ENCODE measurements at places on chromosomes 7 and 10.

DNA sequence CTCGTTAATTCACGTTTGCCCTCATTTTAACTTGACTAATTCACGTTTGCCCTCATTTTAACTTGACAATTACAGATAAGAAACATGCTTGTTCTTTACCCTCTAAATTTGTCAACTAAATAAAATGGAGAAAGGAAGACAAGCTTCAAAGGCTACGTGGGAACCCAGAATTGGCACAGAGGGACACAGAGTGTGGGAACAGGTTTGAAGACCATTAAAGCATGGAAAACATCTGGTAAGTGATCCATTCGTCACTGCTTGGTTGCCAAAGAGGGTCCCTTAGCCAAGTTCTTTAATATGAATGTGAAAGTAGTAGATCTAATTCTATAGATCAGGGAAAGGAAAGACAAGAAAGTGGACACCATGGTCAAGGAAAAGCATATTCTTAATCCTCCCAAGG lies 57.2 kb downstream of the ITIH5 start:
- no peak for DNase-seq

DNA sequence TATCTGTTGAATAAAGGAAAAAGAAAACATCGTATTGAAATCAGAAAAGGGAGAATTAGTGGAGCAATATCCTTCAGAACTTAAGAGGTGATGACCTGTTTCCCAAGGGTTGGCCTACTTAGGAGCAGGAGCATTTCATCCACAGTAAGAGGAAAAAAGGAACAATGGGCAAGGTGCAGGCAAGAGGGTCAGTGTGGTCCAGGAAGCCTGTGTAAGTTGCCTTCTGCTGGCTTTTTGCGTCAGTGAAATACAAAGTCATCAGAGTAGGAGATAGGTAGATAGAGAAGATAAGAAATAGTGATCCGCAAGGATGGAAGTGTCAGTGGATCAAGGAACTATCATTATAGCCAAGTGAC lies 5.4 kb upstream of the ANKRD7 start:
- no peak for DNase-seq

DNA sequence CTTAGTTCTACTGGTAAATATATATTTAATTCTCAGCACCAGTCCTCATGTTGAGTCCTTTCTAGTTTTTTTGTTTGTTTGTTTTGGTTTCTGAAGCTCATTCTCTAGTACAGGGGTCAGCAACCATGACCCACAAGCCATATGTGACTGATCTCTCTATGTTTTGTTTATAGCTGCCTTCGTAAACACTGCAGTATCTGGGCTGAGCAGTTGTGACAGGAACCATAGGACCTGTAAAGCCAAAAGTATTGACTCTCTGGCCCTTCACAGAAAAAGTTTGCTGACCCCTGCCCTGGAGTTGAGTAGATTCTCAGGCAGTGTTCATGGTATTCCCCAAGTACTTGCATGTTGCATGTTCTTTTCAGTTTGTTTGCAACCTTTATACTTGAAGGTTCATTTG lies 20.8 kb downstream of the NET1 start:
- no peak for DNase-seq

DNA sequence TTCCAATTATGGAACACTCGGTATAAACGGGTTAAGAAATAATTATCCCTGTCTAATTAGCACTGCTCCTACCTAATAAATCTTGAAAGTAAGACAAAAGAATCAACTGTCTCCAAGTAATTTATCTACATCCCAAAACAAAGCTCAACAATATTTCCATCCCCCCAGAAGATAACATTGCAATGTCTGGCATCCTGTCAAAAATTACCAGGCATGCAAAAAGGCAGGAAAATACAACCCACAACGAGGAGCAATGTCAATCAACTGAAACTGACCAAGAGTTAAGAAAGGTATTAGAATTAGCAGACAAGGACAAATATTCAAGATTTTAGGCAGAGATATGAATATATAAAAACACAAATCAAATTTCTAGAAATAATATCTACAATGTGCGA lies 84.5 kb upstream of the SVIL start:
- DNase-seq, result no peak

GRCh38 chr10:18100669-18101068 lies 39.6 kb upstream of the CACNB2 start:
- peak; percentile 51 for DNase-seq

GRCh38 chr10:71237843-71238623 lies 25.7 kb downstream of the UNC5B start:
- peak; percentile 39 for DNase-seq

- DNase-seq, result no peak
Measured at GRCh38 chr7:1415389-1415990, 43.8 kb downstream of the MICALL2 start.

- no peak for DNase-seq
Measured at GRCh38 chr10:30730306-30730705, 100.8 kb upstream of the LYZL2 start.

- peak; percentile 58 for DNase-seq
Measured at GRCh38 chr7:6640246-6640721, 3.2 kb downstream of the ZNF316 start.

DNA sequence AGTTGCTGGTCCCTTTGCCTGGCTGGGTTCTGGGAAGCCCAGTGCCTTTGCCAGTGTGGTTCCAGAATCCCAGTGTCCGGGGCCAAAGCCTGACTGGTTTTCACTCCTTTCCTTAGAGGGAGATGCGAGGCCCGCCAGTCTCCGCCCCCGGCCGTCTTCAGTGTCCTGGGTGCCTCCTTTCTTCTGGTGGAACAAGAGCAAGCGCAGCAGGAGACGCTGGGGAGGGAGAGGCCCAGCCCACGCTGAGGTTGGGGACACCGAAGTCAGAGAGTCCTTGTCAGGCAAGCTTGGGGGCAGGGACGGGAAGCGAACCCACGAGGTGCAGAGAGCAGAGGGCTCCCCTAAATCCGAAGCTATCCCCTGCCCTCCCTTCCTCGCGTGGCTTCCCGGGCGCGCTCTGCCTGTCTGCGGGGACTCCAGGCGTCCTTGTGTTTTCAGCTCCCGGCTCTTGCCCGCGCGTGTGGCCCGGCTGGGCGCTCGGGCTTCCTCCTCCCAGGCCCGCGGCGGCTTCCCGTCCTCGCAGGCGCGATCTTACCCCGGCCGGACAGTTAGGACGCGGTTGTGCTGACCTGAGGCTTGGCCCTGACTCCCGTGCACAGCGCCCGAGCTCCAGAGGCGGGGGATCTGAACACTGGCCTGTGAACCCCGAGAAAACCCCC lies 60.6 kb upstream of the UBE3C start:
- DNase-seq, result peak; percentile 4

- no peak for DNase-seq
Measured at GRCh38 chr10:48964038-48964437, 24.4 kb upstream of the LRRC18 start.

- DNase-seq, result no peak
Measured at GRCh38 chr10:56633876-56634452, 272.9 kb upstream of the ZWINT start.

DNA sequence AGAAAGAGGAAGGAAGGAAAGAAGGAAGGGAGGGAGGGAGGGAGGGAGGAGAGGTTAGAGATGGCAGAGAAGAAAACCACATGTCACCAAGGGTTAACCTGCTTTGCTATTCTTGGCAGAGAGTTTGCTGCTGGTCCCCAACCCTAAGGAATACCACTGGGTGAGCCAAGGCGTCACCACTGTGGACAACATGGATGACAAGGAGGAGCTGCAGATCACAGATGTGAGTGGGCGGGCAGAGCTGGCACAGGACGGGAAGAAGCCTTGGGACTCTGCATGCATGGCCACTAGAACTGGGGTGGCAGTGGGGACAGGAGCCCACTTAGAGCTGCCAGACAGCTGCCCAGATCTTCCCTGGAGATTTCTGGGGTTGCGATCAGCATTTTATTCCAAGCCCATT lies 17.2 kb upstream of the MYH16 start:
- DNase-seq, result peak; percentile 13

- DNase-seq, result no peak
Measured at GRCh38 chr10:3622845-3623621, 162.0 kb downstream of the KLF6 start.

DNA sequence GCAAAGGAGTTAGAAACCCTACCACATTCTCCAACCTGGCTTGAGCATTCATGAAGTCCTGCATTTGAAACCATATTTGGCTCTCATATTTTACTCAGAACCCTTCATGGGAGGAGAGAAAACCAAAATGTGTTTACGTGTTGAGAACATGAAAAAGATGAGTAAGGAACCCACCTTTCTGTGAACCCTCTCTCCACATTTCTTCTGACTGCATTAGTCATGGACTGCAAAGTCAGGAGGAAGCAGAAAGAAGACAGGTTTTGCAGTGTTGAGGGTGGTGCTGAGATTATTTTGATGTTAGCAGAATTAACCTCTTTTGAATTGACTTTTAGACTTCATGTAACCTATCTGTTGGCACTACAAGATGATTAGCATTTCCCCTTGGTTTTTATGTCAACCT lies 4.9 kb downstream of the IFIT1B start:
- DNase-seq, result no peak

- peak; percentile 38 for DNase-seq
Measured at GRCh38 chr7:76077435-76077834, 29.5 kb downstream of the MDH2 start.

- DNase-seq, result no peak
Measured at GRCh38 chr7:130148561-130148960, 56.6 kb downstream of the TMEM209 start.

- peak; percentile 24 for DNase-seq
Measured at GRCh38 chr7:106812027-106812643, 52.9 kb upstream of the PIK3CG start.

GRCh38 chr10:62681211-62681940 lies 123.1 kb upstream of the ADO start:
- peak; percentile 63 for DNase-seq

- DNase-seq, result peak; percentile 76
Measured at GRCh38 chr10:110483633-110484032, 14.1 kb upstream of the DUSP5 start.

- no peak for DNase-seq
Measured at GRCh38 chr10:125708971-125709503, 10.5 kb upstream of the EDRF1 start.

DNA sequence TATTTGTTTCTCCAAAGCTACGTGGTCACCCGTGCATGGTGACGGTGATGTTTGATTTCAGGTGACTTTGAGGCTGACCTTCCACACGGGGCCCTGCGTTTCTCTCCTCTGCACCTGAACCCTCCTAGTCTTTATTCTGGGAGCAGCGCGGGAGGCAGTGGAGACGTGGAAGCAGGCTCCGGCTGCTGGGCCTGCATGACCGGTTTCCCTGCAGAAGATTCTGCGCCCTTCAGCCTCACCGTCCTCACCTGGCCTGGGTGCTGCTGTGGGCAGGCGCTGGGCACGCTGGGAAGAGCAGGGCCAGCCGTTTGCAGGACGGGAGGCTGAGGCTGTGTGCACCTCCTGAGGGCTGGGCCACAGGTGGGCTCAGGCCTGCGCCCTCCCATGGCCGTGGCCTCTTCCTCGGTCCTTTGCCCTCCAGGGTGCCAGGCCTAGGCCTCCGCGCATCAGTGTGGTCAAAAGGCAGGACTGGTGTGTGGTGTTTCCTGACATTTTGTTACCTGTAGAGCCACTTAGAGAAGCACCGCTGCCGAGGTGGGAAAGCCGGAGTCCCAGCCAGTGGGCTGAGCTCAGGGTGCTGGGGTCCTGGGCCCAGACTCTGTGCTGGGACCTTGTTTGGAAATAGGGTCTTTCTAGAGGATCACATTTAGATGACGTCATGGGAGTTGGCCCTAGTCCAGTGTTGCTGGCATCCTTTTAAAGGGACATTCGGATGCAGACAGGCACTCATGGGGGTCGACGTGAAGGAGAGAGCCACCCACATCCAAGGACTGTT lies 478.3 kb downstream of the DNAJB6 start:
- DNase-seq, result no peak

DNA sequence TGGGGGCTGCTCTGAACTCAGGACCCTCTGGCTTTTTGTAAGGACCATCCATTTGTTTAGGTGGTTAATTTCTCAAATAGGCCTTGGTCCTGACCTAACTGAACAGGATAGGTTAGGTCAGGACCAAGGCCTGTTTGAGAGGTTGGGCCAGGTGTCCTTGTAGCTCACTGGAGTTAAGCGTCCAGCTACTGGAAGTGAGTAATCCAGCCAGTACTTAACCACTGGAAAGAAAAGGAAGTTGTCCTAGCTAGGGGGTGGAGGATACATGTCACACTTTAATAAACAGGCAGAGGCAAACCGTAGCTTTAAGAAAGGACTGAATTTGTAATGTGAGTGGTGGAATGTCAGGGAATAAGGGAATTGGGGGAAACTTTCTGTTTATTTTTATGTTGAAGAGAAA lies 96.0 kb downstream of the GPR85 start:
- no peak for DNase-seq

- DNase-seq, result peak; percentile 94
Measured at GRCh38 chr10:96651998-96652431, 65.2 kb upstream of the TM9SF3 start.

GRCh38 chr10:81036257-81036656 lies 498.6 kb downstream of the SH2D4B start:
- DNase-seq, result no peak

DNA sequence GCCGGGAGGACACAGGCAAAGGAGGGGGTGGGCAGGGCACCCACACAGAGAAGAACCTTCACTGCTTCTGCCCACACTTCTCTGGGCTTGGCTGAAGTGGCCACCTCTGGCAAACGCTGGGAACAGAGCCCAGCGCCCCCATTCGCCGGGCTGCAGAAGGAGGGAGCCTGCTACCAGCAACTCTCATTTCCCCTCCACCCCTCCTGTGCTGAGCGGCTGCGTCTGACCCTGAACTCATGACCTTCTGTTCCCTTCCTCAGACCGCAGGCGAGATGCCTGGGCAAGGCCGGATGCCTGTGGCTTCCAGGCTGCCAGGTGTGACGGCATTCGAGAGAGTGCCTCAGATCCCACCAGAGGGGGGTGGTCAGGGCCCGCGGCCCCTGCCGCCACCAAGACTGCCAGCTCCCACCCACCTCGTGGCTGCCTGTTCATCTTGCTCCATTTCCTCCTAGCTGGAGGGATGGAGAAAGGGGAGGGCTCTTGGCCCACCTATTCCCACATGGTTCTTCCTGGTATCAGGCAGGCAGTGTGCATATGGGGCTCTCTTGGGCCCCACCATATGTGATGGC lies 19.8 kb downstream of the DNAJB12 start:
- peak; percentile 94 for DNase-seq

DNA sequence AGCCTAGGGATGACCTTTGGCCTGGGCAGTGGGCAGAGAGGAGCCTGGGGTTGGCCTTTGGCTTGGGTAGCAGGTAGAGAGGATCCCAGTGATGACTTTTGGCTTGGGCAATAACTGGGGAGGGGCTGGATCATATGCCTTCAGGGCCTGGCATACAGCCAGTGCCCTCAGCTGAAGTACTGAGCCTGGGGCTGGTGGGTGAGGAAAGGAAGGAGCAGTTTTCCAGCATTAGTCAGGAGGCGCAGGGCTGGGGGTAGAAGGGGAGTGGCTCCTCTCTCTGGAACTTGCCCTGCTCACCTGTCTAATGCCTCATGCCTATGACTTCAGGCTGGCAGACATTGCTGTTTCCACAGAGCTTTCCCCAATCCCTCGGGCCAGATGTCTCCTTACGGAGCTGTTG lies 15.2 kb upstream of the COMTD1 start:
- DNase-seq, result no peak

GRCh38 chr10:60572511-60573194 lies 183.0 kb upstream of the ANK3 start:
- DNase-seq, result peak; percentile 41

GRCh38 chr7:108329514-108329913 lies 126.7 kb downstream of the NRCAM start:
- no peak for DNase-seq

GRCh38 chr10:95447685-95448084 lies 113.5 kb downstream of the SORBS1 start:
- DNase-seq, result peak; percentile 29

Data from hematopoietic multipotent progenitor cell treated with erythropoietin and hydrocortisone succinate and interleukin-3 and kit ligand, for 4 days (in vitro differentiated cells).